T-helper 2 cell (primary cell): ENCODE measurements at places on chromosomes 7 and 10.
A peak's percentile ranks its signal among the peaks of the same experiment; 100 is the strongest.

DNA sequence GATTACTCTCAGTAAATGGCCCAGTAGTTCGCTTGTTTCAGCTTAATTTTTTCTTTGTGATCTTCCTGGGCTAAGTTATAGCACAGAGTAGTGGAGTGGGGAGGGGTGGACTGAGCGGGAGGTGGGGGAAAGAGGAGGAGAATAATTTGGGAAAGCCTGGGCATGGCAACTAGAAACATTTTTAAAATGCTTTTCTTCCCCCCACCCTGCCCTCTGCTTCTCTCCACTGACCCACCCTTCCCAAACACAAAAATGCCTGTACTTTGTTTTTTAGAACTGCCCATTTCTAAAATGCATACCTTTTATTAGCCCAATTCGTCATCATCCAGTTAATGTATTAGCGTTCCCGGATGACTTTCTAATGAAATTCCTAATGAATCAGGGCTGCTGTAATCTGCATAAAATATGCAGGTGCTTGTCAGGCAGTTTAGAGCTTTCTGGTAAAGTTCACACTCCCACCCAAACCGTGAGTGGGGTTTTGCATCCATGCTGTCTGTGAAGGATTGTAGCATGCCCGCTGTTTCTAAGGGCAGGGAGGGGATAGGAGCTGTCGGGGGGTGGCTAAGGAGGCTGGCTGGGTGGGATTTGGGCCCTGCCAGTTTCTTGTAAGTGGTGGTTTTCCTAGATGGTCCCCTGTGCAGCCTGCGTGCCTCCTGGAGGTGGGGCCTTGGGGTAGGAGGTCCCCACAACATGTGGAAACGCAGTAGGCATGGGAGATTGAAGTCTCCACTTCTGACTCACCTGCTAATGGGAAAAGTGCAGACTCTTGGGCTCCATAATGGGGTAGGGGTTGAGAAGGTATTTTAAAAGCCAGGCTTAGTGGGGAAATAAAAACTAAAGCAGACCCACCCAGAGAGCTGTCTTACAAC is 190.3 kb downstream of the TCF7L2 start:
- DNase-seq: no peak

- no peak for DNase-seq
These were observed 342 bp downstream of the OR2AE1 start for GRCh38 chr7:99876491-99876890.

GRCh38 chr7:48245751-48246472 is 74.7 kb downstream of the ABCA13 start:
- no peak for DNase-seq

DNA sequence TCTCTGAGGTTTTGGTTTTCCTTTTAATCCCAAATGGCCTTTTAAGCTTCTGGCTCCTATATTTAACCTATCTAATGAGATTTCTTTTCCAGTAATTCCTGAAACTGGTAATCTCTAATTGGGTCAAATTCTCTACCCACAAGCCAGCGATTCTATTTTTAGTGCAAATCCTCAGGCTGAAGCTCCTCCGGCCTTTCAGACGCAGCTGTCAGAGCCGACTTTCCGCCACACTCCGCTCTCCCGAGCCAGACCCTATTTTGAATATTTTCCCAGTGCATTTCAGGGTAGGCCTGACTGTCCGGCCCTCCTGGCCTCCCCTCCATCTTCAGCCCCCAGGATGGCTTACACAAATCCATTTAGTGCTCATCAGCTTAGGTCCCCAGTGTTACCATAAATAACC is 9.7 kb upstream of the ADCY1 start:
- DNase-seq: no peak

GRCh38 chr7:74282748-74283459 is 6.3 kb upstream of the CLIP2 start:
- no peak for DNase-seq

DNA sequence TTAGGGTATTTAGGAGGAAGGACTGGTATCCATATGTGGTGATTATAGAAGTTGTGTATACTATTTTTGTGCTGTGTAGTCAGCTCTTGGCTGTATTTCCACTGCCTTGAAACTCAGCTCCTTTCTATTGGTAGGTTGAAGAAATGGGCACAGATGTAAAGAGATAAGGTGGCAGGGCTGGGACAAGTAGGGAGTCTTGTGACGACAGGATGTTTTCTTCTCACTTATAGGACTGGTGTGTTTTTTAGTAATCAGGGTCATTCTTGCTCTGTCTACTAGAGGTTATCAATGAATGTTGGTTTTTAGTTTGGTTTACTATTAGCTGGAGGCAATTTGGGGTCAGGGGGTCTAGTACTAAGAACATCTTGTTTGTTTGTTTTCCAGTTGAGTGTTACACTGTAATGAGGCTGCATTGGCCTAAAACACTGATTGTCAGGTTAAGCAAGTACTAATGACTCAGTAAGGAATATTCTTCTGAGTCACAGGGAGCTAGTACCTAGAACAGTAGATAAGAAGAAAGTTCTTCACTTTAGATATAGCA is 11.8 kb downstream of the UBN2 start:
- DNase-seq: no peak

DNA sequence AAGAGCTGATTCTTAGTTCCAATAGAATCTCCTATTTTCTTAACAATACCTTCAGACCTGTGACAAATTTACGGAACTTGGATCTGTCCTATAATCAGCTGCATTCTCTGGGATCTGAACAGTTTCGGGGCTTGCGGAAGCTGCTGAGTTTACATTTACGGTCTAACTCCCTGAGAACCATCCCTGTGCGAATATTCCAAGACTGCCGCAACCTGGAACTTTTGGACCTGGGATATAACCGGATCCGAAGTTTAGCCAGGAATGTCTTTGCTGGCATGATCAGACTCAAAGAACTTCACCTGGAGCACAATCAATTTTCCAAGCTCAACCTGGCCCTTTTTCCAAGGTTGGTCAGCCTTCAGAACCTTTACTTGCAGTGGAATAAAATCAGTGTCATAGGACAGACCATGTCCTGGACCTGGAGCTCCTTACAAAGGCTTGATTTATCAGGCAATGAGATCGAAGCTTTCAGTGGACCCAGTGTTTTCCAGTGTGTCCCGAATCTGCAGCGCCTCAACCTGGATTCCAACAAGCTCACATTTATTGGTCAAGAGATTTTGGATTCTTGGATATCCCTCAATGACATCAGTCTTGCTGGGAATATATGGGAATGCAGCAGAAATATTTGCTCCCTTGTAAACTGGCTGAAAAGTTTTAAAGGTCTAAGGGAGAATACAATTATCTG is 1.6 kb downstream of the LRRTM3 start:
- DNase-seq: no peak

GRCh38 chr7:106598663-106599342 is 62.2 kb downstream of the CCDC71L start:
- peak; percentile 54 for DNase-seq

- no peak for DNase-seq
These were observed 65.5 kb downstream of the MLLT10 start for GRCh38 chr10:21599582-21599981.

GRCh38 chr7:101718363-101719122 is 89.4 kb upstream of the MYL10 start:
- DNase-seq: no peak

DNA sequence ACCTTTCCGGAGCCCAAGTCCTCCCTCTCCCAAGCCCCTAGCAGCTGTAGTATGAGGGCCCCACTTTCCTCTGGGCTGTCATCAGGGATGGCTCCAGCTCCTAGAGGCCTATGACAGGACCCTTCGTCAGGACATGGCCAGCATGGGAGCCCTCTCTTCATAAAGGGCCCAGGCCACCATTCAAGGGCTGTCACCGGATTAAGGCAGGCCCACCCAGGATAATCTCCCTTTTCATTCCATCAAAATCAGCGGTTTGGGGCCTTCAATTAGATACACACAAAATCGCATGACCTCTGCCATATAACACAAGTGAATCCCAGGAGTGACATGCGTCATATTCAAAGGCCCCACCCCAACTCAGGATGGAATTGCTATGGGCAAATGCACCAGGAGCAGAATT is 12.2 kb upstream of the GDF10 start:
- DNase-seq: no peak

GRCh38 chr7:151120896-151121295 is 34.6 kb downstream of the AGAP3 start:
- no peak for DNase-seq

DNA sequence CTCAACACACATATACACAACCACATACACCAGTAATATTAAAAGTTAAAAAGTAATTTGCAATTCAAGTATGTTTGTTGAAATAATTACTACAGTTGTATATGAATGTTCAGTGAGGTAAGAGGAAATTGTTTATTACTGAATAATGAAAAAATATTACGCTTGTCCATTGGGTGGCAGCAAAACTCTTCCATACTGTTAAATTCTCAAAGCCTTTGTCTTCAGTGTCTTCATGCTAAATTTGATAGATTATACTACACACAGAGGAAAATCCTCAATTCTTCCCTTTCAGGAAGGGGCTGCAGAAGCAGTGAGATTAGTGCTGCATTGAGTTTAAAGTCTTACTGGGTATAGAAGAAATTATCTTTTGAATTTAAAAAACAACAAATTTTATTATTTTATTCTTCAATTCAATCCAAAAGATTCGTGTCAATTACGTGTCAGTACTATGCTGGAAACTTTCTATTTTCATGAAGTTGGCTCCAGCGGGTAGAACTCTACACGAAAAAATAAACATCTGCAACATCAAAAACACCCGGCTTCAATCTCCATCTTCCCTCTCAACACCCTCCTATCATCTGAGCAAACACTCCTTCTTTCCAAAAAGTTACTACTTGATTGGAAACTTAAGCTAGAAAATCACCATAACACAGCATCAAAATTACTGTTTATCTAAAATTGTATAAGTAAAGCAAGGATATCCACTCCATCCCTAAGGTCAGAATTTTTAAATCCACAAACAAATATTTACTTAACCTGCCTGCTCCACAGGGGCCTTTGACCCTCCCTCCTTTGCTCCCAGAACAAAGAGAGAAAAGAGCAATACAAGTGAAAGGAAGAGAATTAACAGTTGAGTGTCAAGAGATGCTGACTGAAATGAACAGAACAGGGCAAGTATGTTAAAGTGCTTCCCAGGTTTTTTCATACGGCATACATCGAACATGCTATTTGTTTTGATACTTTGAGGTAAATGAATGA is 37.0 kb upstream of the TES start:
- DNase-seq: no peak

DNA sequence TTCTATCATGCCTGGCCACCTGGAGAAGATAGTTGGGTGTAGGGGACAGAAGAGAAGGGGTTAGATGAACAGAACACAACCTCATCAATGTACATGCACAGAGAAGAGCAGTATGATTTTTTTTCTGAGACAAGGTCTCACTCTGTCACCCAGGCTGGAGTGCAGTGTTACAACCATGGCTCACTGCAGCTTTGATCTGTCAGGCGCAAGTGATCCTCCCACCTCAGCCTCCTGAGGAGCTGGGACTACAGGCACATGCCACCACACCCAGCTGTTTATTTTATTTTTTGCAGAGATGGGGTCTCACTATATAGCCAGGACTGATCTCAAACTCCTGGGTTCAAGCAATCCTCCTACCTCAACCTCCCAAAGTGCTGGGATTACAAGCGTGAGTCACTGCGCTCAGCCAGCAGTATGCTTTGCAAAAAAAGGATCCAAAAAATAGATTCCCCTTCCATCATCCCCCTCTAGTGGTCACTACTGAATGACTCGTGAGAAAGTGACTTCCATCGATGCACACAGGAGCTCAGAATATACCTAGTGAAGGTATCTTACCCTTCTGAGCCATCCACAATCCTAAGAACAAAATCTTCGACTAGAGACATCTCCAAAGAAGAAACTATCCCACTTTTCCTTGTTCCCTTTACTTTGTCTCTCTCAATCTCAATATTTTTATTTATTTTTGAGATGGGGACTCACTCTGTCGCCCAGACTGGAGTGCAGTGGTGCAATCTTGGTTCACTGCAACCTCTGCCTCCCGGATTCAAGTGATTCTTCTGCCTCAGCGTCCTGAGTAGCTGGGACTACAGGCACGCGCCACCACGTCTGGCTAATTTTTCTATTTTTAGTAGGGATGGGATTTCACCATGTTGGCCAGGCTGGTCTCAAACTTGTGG is 21.0 kb downstream of the ZCWPW1 start:
- DNase-seq: peak; percentile 42

- DNase-seq: no peak
These were observed 34.1 kb downstream of the KCNMA1 start for GRCh38 chr10:77603534-77603927.

DNA sequence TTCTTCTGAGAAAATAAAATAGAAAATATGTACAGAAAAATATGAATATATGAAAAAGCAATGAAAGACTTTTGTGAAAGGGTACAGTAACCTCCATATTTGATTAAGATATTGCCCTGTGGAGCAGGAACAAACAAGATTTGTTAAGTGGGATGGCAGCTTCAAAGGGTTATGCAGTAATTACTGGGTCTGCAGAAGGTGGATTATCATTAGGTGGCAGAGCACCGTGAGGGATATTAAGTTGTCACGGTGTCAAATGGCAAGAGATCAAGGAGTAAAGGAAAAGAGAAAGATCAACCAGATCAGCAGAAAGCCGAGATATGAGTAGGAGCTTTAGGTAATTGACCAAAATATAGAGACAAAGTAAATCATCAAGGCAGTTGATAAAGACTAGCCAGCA is 44.1 kb downstream of the DGKB start:
- no peak for DNase-seq

GRCh38 chr10:84523526-84523925 is 195.1 kb downstream of the CCSER2 start:
- DNase-seq: no peak

GRCh38 chr10:7666253-7667023 is at the start of gene ITIH5:
Gene ITIH5 (minus strand): TSS chr10:7666966. CDS start chr10:7666892, 74 bp downstream.
- no peak for DNase-seq

DNA sequence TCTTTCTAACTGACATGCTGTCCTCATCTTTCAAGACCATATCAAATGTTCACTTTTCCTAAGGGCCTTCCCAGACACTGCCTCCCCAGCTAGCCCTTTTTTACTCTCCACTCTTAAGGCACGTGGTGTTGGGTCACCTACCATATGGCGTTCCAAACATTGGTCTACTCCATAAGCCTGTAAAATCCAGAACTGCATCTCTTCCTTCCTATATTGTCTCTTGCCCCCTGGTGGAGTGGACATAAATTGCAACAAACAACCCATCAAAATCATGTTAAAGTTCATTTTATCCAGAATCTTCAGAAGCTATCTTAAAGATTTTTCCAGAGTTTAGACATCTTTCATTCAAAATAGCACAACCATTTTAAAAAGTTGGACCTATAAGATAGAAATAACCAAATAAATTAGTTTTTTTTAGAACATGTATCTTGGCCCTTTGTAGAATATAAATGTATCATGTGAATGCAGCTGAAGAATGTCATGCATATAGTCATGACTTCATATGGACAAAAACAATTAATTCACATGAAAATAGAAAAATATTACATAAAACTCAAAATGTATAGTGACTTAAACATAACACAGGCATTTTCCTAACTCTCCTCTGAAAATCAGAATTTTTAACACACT is 180.6 kb upstream of the CHRM2 start:
- no peak for DNase-seq

- DNase-seq: no peak
These were observed 819 bp downstream of the UNCX start for GRCh38 chr7:1233333-1234048.

DNA sequence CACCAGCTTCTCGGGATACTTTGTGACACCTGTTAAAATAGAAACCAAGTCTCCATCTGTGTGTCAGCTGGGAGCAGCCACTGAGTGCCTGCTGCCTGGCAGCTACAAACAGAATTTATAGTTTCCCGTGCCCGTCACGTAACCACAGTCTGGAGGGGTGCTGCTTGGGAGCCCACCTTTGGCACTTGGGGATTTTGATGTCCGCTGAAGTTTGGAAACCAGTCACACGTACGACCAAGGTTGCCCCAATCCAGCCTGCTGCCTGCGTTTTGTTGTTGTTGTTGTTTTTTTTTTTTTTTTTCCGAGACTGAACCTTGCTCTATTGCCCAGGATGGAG is 1.6 kb downstream of the TRRAP start:
- no peak for DNase-seq

- DNase-seq: no peak
These were observed 140.8 kb downstream of the ADAM12 start for GRCh38 chr10:126247446-126247975.
